Hematopoietic multipotent progenitor cell treated with erythropoietin and hydrocortisone succinate and interleukin-3 and kit ligand, for 8 days (in vitro differentiated cells): ENCODE measurements at places on chromosomes 1 and 21.
A peak's percentile ranks its signal among the peaks of the same experiment; 100 is the strongest.

GRCh38 chr1:169697755-169698154 lies 13.7 kb downstream of the SELL start:
- DNase-seq: no peak

DNA sequence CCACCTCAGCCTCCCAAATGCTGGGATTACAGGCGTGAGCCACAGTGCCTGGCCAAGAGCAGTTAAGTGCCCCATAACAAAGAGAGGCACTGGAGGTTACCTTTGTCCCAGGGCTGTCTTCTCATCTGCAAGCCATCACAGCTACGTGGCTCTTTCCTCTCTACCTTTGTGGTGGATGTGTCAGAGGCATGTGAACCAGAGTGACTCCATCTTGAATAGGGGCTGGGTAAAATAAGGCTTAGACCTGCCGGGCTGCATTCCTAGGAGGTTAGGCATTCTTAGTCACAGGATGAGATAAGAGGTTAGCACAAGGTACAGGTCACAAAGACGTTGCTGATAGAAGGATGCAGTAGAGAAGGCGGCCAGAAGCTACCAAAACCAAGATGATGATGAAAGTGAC lies 59.4 kb upstream of the POU2F1 start:
- no peak for DNase-seq

- DNase-seq: peak; percentile 64
Measured at GRCh38 chr1:231045286-231045685, 5.2 kb upstream of the FAM89A start.

- peak; percentile 19 for DNase-seq
Measured at GRCh38 chr1:37478890-37479254, 4.5 kb downstream of the ZC3H12A start.

DNA sequence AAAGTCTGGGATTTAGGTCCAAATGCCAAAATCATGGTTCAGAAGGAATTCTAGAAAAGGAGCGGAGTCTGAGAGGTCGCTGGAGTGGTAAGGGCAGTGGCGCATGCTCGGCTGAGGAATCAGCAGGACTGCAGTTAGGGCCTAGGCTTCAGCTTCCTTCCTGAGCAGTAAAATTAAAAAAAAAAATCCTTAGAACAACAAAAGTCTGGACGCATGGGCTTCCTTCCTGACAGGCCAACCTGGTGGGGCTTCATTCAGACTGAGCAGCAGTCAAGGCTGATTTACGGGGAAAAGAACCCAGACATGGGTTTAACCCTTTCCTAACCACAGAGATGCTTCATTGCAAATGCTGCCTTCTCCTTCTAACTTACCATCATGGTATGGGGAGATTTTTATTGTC lies 17.1 kb downstream of the RNF220 start:
- no peak for DNase-seq

- no peak for DNase-seq
Measured at GRCh38 chr1:233459470-233459945, 132.0 kb downstream of the MAP3K21 start.

- DNase-seq: no peak
Measured at GRCh38 chr1:204935155-204935554, 64.5 kb downstream of the NFASC start.

GRCh38 chr1:180028864-180029263 lies 74.3 kb downstream of the CEP350 start:
- no peak for DNase-seq

DNA sequence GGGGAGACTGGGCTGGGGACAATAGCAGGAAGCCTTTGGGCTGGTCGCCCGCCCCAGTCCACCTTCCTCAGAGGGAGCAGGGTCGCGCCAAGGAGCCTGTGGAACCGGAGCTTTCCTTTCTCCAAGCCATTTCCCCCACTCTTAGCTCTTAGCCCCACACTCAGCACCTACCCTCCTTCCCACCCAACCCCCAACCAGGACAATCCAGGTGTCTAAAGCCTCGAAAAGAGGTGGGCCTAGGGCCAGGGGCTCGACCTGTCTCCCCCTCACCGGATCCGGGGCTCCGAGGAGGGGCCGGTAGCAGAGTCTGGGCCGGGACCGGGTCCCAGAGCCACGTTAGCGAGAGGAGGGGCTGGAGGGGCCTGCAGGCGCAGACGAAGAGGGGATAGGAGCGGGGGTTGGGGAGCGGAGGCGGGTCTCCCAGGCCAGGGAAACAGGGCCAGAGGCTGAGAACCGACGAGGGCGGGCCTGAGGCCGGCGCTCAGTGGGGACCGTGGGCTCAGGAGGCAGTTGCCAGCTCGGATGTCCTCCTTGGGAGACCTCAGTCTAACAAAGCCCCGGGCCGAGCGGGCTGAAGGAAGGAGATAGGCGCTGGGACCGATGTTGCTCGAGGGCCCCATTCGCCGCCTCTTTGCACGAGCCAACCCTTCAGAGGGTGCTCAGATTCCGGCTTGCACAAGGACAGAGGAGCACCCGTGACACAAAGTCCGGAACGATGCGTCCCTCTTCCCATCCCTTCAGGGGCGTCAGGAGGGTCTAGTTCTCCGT lies 943 bp downstream of the SEMA6C start:
- peak; percentile 39 for DNase-seq

DNA sequence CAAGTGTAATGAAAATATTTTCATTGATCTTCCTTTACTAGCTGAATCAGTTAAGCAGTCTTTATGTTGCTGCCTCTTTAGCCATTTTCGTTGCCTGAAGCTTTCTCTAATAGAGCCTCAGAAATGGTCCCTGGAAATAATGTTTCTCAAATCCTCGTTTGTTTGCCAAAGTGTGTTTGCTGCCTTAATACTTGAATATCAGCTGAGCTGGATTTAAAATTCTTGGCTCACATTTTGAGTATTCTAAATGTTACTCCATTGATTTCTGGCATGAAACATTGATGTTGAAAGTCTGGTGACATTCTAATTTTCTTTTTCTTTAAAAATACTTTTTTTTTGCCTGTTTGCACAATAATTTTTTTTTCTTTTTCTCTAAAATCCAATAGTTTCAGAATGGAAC lies 84.6 kb upstream of the SERBP1 start:
- no peak for DNase-seq

- no peak for DNase-seq
Measured at GRCh38 chr1:45913183-45913683, 109.8 kb downstream of the MAST2 start.

GRCh38 chr1:118272884-118273283 lies 87.9 kb upstream of the SPAG17 start:
- no peak for DNase-seq

- DNase-seq: no peak
Measured at GRCh38 chr1:29148656-29149491, 25.2 kb upstream of the TMEM200B start.

DNA sequence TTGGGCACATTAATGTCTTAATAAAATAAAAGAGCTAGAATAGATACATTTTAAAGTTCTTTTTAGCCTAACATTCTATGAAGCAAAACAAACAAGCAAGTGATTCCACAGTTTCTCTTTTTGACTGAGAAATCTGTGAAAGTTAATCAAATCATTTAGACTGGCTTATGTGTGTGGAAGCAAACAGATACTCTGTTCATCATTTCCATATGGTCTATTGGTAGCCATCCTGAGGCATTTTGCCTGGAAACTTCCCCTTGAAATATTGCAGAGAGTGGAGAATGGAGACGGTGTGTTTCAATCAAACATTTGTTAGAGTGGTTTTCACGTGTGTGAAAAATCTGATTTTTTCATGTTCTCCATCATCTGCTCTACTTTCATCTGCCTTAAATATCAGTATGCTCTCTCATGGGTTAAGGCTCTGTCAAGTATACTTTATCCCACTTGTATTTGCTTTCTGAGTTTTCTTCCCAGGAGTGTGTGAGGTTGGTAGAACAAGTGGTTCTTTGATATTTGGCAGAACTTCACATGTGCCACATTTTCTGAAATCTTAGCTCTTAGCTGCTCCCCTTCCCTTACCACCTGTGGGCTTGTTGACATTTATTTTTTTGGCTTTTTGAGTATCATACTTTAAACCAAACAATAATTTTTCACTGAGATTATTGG lies 139.1 kb upstream of the PTGFR start:
- DNase-seq: no peak

- no peak for DNase-seq
Measured at GRCh38 chr1:240611619-240612480, at the start of gene GREM2. GREM2 (minus strand) TSS chr1:240612155; CDS start chr1:240493475, 118,680 bp downstream.

GRCh38 chr1:230423951-230424350 lies 2.2 kb downstream of the PGBD5 start:
- no peak for DNase-seq

- peak; percentile 18 for DNase-seq
Measured at GRCh38 chr1:223269006-223269405, 95.0 kb downstream of the SUSD4 start.
